H9 (cell line): ENCODE measurements at places on chromosomes 6 and 20.

DNA sequence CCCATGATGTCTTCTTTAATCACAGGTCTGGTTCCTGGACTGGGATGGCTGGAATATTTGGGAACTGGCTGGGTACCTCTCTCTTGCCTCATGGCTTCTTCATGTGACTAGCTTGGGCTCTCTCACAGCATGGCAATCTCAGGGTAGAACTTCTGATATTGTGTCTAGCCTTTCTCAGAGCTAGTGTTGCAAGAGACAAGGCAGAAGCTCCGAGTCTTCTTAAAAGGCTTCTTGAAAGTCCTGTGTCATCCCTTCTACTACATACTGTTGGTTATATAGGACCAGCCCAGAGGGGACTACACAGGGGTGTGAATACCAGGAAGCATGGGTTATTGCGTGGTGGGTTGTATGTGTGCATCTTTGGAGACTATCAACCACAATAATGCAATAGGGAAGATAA lies 23.3 kb downstream of the BCAS1 start:
- no peak overlapping the region for H3K4me3 ChIP-seq
- DNase-seq: no peak
- H3K4me1 ChIP-seq: no peaks in the 10 kb centered on the region
- H3K36me3 ChIP-seq: no peaks in the 10 kb centered on the region
- no peaks in the 10 kb centered on the region for H3K27me3 ChIP-seq
- H3K27ac ChIP-seq: no peak overlapping the region

GRCh38 chr20:32731882-32732266 lies 11.4 kb downstream of the COMMD7 start:
- no peak overlapping the region for H3K27ac ChIP-seq
- H3K36me3 ChIP-seq: peaks cover 22% of the 10 kb centered on the region
- no peaks in the 10 kb centered on the region; the same call in 1 of the 2 replicates for H3K4me1 ChIP-seq
- no peak overlapping the region for H3K4me3 ChIP-seq

DNA sequence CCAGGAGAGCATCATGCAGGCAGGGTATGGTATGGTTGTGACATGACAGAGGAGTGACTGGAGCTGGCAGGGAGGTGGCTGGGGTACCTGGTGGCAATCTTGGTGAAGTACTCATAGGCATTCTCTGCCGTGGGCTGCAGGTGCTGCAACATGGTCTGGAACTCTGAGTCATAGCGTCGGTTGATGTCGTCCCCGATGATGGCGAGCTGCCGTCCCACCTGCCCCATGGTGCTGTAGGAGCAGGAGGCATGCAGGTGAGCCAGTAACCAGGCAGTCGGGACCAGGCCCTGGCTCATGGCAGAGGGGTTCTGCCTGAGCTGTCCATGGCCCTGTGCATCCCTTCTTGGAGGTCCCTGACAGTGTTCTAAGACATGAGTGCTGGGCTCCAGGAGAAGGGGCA lies 4.9 kb downstream of the BAK1 start:
- peaks cover 16% of the 10 kb centered on the region for H3K36me3 ChIP-seq
- DNase-seq: no peak
- no peak overlapping the region for H3K27ac ChIP-seq
- H3K4me3 ChIP-seq: no peak overlapping the region
- no peaks in the 10 kb centered on the region for H3K27me3 ChIP-seq
- no peaks in the 10 kb centered on the region for H3K4me1 ChIP-seq

- H3K27me3 ChIP-seq: no peaks in the 10 kb centered on the region
- H3K27ac ChIP-seq: no peak overlapping the region
- H3K4me3 ChIP-seq: no peak overlapping the region
- DNase-seq: no peak
- H3K4me1 ChIP-seq: 0 out of 2 replicates have a peak, but pooled peaks cover 4% of the 10 kb centered on the region
These were observed 165.5 kb downstream of the MOXD1 start for GRCh38 chr6:132235596-132236280.

DNA sequence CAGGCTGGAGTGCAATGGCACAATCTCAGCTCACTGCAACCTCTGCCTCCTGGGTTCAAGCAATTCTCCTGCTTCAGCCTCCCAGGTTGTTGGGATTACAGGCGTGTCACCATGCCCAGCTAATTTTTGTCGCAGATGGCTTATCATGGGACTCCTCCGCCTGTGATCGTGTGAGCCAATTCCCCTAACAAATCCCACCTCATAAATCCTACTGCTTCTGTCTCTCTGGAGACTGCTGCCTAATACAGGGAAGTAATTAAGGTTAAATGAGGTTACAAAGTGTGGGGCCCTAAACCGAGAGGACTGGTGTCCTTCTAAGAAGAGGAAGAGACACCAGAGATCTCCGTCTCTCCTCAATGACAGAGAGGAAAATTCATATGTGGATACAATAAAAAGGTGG lies 52.0 kb downstream of the TRPC4AP start:
- DNase-seq: no peak
- H3K27ac ChIP-seq: no peak overlapping the region
- H3K4me1 ChIP-seq: no peaks in the 10 kb centered on the region
- no peak overlapping the region for H3K4me3 ChIP-seq
- H3K36me3 ChIP-seq: peaks cover 33% of the 10 kb centered on the region

DNA sequence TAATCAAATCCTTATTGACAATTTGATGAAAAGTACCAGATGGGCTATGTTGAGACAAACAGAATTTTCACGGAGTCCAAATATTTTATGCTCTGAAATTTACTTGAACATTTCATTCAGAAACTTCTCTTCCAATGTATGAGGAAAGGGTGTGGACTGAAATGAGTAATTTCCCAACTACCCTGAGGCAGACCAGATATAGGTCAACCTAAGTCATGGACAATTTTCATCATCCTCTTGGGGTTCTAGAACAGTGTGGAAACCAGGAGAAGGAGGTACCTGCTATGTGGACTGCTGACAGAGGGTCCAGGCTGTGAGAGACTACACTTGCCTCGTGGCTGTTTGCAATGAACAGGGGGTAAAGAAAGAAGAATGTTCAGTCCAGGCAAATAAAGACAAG lies 323.0 kb downstream of the ESR1 start:
- H3K4me1 ChIP-seq: no peaks in the 10 kb centered on the region
- H3K4me3 ChIP-seq: no peak overlapping the region
- no peaks in the 10 kb centered on the region for H3K27me3 ChIP-seq
- H3K27ac ChIP-seq: no peak overlapping the region

DNA sequence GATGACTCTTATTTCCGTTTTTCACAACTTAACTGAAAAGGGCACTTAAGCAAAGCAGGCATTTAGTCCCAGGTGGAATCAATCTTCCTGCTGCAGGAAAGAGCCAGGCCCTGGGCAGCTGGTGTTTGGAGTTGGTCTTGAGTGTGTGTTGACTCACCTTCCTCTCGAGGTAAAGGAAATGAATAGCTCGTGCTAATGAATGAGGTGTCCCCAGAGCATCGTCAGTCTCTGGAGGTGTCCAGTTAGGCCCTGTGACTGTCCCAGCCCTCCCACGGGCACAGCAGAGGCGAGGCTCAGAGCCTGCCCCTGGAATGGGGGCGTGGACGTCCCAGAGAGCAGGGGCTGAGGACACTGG lies 277.7 kb downstream of the NRN1 start:
- DNase-seq: no peak
- H3K4me3 ChIP-seq: no peak overlapping the region
- H3K36me3 ChIP-seq: no peaks in the 10 kb centered on the region
- no peak overlapping the region for H3K27ac ChIP-seq
- H3K27me3 ChIP-seq: no peaks in the 10 kb centered on the region
